ENCODE measurements at places on chromosomes 2 and 18. TPM values are rescaled to one million over a fixed set of nuclear protein-coding genes. Genes with fewer than 3 reads are reported as not detected.
A peak's percentile ranks its signal among the peaks of the same experiment; 100 is the strongest.

The UPP2 gene
- not detected for total RNA-seq

GRCh38 chr2:182667315-182667695 lies 48.8 kb upstream of the DNAJC10 start:
- no peak for DNase-seq

DNA sequence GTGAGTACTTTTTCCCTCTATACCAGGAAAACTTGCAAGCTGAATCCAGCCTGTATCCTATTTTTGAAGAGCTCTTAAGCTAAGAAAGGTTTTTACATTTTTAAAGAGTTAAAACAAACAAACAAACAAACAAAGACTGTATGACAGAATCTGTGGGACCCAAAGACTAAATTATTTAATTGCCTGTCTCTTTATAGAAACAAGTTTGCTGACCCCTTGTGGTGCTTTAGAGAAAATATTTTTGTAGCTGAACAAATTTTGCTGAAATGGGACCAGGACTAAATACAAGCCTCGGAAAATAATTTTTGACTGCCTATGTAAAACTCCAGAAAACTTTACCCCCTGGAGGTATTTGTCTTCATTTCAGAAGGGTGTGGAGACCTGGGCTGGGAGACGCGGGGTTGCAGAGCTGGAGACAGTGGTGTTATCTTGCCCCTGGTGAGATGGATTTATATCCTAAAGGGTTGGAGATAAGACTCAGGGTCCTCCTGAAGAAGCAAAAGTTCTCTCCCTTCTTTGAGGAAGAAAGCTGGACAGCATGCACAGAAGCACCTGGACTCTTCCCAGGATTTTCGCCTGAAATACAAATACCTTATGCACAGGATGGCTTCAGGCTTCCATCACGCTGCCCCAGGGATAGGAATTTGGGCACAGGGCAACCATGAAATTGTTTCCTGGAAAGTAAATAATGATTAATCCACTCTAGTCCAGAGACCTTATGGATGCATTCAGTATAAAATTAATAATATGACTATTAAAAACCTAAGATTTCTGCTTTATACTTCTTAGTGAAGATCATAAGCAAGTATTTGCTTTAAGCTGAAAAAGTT lies 54.3 kb downstream of the TMX3 start:
- DNase-seq = no peak

DNA sequence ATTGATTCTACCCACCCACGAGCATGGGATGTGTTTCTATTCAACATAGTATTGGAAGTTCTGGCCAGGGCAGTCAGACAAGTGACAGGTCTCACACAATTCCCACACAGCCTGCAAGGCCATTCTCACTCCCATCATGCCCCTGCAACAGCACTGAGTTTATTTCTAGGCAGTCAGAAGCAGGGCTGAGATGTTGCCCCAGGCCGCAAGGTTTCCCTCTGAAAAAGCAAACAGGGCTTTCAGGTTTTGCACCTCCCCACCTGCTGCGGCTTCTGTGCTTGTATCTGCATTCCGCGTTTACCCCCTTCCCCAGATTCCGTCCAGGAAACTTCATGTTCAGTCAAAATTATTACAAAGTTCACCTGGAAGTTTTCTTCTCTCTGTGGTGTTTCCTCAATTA lies 9.4 kb upstream of the TACR1 start:
- no peak for DNase-seq

The CD8B2 gene
- total RNA-seq = 8.6 TPM

The ATL2 gene
- 48.8 TPM for total RNA-seq

- no peak for DNase-seq
Measured at GRCh38 chr2:86300496-86300895, 36.9 kb downstream of the REEP1 start.

DNA sequence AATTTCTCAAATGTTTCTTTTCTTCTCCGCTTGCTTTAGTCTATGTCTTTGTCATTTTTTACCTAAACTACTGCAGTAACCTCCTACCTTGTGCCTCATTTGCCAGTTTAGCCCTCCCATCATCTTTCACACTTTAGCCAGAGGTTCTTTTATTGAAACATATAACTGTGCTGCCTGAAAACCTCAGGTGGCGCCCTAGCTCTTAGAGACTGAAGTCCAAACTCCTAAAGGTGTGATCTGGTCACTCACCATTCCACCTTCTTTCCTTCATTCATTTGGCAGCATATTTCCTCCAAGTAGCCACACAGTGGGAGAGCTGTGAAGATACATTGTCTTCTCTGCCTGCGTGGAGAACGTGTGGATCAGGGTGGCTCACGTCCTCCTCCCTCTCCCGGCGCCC lies 98.2 kb upstream of the MAPRE2 start:
- DNase-seq = no peak

The LYPD6B gene
- total RNA-seq = not detected

GRCh38 chr2:138637686-138638085 lies 136.1 kb downstream of the SPOPL start:
- no peak for DNase-seq

The ATP6V1C2 gene
- not detected for total RNA-seq

- DNase-seq = no peak
Measured at GRCh38 chr2:168355121-168355520, 101.0 kb upstream of the CERS6 start.

- DNase-seq = no peak
Measured at GRCh38 chr2:163716101-163716500, 19.7 kb downstream of the FIGN start.

GRCh38 chr2:240932001-240932723 lies 26.0 kb downstream of the CROCC2 start:
- DNase-seq = no peak

DNA sequence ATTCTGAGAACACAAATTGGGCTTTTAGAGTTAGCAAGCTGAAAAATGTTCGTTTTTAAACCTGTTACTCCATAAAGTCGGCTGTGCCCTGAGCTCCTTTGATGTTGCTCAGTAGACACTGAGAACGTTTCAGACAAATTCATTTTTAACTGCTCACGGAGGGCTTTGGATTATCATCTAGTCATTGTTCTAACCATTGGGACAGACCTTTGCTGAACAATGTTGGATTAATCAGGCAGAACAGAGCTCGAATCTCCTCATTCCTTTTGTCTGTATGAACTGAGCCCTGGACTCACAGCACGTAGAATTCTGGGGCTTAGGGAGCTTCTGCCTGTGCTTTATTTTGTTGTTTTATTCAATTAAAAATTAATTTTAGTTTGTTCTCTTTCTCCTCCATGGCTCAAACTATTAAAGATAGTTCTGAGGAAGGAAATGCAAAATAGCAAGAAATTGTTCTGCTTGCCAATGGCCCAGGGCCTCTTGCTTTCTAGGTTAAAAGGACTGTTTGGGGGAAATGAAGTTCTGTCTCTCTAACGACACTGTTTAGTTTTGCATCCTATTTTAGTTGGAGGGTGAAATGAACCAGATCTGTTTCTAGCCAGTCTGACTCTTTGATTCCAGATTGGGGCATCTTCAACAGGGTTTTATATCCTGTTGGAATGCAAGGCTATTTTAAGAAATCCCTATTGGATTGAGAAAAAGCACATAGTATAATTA lies 114.7 kb upstream of the CXCR4 start:
- DNase-seq = no peak

DNA sequence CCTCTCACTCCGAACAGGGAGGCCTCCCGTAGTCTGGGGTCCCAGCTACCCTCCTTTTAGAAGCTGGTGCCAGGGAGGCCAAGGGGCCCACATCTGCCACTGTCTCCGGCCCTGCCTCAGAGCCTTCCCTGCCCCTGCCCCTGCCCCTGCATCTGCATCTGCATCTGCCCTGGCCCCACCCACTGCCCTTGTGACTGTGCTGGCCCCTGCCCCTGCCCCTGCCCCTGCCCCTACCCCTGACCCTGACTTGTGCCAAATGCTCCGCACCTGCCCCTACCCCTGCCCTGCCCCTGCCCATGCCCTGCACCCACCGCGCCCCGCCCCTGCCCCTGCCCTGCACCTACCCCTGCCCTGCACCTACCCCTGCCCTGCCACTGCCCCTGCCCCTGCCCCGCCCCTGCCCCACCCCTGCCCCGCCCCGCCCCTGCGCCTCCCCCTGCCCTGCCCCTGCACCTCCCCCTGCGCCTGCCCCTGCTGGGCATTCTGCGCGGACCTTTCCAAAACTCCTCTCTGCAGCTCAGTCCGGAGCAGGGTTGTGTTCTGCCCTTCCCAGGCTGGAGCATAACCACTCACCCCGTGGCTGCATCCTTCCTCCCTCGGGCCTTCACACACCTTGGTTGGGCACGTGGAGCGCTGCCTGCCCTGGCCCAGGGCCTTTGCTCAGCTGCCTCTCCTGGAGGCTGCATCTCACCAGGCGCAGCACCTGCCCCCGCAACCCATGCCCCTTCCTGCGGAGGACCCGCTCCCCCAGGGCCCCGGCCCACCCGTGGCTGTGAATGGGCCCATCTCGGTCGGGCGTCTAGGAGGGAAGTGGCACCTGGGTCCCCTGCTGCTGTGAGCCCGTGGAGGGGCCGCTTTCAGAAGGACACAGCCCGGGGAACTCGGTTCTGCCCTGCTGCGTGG lies 5.4 kb downstream of the SNTG2 start:
- DNase-seq = no peak

The ADRA2B gene
- 0.26 TPM for total RNA-seq

DNA sequence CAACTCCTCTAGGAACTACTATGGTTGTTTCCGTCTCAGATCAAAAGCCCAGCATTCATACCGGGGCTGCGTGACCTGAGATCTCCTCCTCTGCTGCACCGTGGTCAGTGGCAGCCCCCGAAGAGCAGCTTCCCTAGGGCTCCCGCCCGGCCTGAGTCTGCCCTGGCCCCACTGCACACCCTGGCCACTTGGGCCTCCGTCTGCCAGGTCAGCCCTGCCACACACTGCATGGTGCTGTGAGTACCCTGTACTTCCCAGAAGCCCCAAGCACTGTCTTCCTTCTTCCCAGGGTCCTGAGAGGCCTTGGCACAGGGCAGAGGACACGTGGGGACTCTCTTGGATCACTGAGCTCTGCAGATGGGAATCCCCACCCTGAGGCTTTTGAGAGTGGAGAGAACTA lies 81.5 kb upstream of the GPC1 start:
- DNase-seq = no peak

DNA sequence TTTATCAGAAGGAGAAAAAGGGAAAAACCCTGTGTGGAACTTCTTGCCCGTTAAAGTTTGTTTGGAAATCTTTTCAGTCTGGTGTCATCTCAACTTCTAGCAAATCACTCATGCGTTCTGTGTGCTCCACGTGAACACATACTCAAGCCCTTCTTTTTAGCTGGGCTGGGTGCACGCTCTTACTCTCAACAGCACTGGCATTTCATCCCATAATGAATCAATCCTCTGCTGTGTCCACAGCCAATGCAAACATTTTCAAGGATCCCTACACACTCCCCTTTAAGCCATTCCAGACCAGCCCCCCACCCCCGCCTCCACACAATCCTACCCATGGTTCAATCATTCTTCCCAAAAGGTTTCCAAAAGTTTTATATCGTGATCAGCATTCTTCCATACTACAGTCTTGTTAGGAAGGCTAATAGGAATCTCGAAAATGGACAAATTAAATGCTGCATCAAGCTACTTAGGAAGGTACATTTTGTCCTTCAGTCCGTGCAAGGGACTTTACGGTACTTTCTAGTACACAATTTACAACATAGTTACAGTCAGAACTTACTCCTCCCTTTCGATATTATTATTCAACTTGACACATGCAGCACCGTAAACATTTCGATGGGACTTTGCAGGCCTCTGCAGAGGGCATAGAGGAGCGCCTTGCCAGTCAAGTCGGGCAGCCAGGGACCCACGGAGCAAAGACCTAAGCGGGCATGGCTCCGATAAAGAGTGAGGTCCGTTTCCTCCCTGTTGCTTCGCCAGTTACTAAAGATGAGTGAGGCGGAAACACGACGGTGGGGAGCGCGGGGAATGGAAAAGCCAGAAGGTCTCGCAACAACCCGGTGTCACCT lies 1.4 kb downstream of the PTGR3 start:
- peak; percentile 62 for DNase-seq

The RNU2-63P gene
- total RNA-seq = 24.3 TPM

GRCh38 chr2:136175466-136175865 lies 57.5 kb upstream of the CXCR4 start:
- DNase-seq = no peak

The CDH19 gene
- total RNA-seq = not detected

The ELOA2 gene
- total RNA-seq = not detected

The SOCS6 gene
- total RNA-seq = 1.8 TPM

GRCh38 chr2:222964376-222965031 lies 87.5 kb upstream of the KCNE4 start:
- no peak for DNase-seq

DNA sequence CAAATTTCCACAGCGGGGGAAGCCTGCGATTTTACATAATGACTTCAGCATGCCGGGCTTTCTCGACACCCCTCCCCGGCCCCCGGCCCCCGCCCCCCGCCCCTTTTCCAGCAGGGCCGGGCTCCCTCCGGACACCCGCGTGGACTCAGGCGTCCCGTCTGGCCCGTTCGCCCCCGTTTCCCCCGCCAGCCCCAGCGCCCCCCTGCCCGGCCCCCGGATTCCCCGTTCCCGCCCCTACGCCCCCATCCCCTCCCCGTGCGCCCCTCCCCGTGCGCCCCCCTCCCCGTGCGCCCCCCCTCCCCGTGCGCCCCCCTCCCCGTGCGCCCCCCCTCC lies 456 bp upstream of the NFATC1 start:
- DNase-seq = no peak

The ST8SIA3 gene
- not detected for total RNA-seq

DNA sequence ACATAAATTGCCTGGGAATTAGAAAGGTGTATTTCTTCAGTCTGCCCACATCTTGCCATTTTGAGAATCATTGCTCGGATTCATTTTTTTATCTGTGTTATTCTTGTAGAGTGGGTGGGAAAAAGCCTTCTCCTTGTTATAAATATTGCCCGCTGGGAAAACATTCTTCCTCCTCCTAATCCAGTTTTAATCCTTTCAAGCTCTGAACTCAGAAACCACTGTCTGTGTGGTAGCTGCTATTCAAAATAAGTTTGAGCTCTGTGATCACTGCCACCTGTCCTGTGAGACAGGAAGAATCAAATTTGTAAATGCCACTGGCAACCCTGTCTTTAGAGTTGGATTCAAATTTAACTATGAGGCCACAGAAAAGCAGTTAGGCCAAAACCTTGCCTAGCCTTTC lies 1875.2 kb upstream of the PIK3C3 start:
- DNase-seq = no peak

The CCDC74B gene
- 1.2 TPM for total RNA-seq

DNA sequence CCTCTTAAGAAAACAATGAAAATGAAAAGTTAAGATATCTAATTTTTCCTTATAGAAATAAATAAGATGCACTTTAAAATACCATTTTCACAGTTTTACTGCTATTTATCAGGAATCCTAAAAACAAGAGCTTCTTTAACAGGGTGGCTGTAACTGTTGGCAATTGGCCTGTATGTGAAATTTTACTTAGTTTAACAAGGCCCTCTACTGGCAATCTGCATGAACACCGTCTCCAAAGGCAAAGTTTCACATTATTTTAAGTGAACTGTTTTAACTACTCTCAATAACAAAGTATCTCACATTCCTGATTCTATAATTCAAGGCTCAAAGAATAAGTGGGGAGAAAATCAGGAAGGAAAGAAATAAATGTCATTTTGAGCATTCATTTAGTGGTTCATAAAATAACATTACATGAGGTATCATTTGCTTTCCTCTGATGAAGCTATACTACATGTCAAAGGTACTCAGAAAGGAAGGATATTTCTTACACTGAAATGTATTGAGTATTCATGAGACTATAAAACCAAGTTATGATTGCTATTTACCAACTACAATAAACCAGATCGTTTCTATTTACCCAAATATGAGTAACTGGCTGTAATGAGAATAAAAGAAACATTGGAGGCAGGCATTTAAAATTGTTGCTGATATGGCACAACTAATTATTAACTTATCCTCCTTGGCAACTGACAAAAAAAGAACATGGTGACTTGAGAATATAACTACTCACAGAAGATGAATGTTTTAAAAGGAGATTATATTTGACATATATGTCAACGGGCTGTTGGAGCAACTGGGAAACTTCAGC lies 7.0 kb downstream of the NCKAP5 start:
- no peak for DNase-seq

The RGPD4 gene
- 0.61 TPM for total RNA-seq
